Ecto neural progenitor cell (in vitro differentiated cells): ENCODE measurements at places on chromosomes 6 and 20.
A peak's percentile ranks its signal among the peaks of the same experiment; 100 is the strongest.

- no peak for DNase-seq
These were observed 47.8 kb downstream of the TFEB start for GRCh38 chr6:41687501-41688175.

- no peak for DNase-seq
These were observed 47.4 kb upstream of the KIF13A start for GRCh38 chr6:18034798-18035202.

DNA sequence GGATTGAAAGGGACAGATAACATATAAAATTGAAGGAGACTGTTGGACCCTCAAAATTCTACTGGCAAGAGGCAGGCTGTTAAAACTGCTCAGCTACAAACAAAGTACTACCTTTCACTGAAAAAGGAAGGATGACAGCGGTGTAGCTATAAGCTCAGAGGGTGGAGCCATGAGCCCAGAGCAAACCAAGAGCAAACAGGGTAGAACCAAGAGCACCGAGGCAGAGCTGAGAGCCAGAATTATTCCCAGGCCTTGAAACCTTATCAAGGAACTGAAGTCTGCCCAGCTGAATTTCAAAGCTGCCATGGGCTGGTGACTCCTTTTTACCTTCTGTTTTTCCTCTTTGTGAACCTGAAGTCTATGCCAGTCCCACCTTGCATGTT, 74.7 kb upstream of the SLC4A11 start:
- no peak for DNase-seq

DNA sequence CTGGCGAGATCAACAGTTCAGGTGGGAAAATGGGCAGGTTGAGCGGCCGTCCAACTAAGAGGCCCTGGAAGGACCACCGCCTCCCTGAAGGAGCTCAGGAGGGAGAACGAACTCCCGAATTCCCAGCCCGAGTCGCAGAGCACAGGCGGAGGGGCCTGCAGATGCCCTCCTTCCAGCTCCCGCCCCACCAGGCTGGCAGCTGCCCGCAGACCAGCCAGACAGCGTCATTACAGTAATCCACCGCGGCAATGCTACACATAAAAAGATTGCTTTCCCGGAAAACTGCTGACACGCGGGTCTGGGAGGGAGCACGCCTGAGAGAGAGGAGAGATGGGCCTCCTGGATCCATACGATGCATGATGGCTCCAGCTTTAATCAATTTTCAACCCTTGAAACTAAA, 30.5 kb upstream of the SLCO4A1 start:
- no peak for DNase-seq

DNA sequence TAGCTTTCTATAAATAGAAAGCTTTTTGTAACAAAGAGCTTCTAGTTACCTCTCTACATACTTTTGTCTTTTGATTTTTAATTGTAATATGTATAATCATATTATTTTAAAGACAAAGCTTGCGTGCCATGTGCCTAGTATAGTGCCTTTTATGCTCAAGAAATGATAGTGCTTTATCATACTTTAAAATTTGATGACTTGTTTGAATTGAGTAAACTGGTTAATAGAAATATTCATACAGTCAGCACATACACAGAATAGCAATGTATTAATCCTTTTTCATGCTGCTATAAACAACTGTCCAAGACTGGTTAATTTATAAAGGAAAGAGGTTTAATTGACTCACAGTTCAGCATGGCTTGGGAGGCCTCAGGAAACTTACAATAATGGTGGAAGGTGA, 313.0 kb downstream of the FRK start:
- no peak for DNase-seq

- DNase-seq = no peak
These were observed 49.4 kb downstream of the TMC2 start for GRCh38 chr20:2585811-2586210.

GRCh38 chr20:49993301-49993751, 10.5 kb downstream of the SNAI1 start:
- no peak for DNase-seq

DNA sequence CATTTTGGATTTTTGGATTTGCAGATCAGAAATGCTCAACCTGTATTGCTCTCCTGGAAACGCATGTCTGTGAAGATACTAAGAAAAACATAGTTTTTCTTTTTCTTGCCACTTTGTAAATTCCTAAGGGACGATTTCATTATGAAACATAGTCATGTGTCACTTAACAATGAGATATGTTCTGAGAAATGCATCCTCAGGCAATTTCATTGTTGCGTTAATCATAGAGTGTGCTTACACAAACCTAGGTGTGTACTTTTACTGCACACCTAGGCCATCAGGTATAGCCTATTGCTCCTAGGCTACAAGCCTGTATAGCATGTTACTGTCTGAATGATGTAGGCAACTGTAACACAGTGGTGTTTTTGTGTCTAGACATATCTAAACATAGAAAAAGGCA, 13.4 kb upstream of the THEMIS start:
- DNase-seq = no peak

DNA sequence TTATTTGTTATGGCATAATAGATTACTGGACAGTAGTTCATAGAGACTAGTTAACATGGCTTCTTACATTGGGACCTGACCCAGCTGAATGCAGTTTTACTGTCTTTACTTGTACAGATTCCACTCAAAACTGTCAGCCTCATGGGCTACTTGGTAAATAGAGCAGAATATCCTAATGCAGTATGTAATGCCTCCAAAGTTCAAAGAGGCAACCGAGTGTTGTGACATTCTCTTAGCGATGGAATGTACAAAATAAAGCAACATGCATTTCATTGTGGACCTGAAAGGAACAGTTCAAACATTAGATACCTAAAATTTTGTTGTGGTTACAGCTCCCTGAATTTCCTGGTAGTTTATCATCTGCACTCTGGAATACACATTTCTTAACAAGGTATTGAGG, 29.1 kb upstream of the RGS17 start:
- DNase-seq = no peak

DNA sequence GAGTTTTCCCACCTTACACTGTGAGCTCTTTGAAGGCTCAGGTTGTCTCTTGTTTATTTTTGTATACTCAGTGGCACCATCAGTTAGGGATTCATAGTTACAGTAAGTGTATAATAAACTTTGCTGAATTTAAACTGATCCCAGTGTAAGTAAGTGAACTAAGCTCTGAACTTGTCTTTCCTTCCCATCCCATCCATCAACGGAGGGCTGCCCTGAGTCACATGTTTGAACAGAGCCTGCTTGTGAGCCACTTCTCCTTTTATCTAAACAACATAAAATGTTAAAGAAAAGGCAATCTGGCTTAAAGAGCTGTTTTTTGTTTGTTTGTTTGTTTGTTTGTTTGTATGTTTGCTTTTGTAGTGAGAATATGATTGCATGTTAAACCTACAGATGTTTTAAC, 185.7 kb upstream of the MARCKS start:
- no peak for DNase-seq

DNA sequence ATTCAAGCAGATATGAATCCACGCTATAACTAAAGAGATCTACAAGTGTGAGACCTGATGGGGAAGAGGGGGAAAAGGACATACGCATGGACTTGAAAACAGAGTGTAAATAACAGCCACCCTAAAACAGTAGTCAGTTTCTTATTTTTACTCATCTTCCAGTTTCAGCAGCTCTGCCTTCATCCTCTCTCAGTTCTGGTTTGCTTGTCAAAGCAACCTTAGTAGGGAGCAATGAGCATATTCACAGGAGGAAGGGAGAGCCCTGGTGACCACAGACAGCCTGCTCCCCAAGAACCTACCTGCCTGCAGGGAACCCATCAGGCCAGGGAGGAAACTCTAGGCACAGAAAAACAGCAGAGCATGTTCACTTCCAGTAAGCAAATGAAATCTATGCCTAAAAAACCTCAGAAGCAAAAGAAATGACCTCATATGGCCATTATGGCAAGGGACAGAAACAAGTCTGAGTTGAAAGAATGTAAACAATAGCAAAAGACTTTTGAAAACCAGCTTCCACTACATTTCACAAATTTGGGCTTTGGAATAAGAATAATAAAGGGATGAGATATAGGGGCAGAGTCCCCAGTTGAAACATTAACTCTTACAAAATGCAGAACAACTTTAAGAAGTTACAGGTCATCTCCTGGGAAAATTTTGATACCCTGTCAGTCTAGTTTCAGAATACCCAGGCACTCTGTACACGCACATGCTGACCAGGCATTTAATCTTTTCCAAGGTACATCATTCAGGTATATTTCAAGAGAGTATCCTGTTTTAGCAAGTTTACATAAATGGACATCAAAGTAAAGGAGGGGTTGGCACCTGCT, 120.8 kb upstream of the BCLAF1 start:
- DNase-seq = no peak

GRCh38 chr6:138692058-138692977, 81.3 kb upstream of the CCDC28A start:
- peak; percentile 83 for DNase-seq

GRCh38 chr6:168195712-168196111, 116.7 kb upstream of the FRMD1 start:
- no peak for DNase-seq

GRCh38 chr20:20528861-20529260, 161.0 kb downstream of the INSM1 start:
- no peak for DNase-seq

DNA sequence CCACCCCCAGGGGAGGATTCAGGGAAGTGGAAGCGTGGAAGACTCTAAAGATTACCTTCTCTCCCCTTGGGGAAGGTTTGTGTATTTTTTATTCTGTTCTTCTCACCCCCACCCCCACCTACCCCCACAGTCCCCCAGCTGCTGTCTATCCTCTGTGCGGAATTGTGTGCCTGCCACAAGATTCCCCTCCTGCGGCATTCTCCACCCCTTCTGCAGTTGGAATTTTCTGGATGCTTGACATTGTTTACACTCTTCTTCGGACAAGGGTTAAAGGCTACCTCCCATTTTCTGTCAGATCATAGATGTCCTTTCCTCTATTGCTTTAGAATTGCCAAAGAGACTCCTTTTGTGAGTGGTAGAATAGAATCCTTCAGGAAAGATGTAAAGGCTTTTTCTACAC, 60.4 kb upstream of the EDN3 start:
- DNase-seq = no peak

DNA sequence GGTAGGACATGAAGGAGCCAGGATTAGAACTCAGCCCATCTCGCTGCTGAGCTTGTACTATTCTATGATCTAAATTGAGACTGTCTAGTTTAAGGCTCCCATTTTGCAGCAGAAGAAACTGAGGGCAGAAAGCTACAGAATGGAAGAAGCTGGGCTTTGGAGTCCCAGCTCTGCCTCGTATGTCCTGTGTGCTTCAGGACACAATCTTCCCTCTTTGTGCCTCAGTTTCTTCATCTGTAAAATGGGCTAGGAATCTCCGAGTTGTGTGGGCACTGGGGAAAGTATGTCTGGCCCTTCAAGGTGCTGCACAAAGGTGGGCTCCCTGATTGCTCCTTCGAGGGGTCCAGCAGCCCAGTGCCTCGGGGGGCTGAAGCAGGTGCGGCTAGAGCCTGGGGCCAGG, 20.7 kb downstream of the NOL4L start:
- no peak for DNase-seq

DNA sequence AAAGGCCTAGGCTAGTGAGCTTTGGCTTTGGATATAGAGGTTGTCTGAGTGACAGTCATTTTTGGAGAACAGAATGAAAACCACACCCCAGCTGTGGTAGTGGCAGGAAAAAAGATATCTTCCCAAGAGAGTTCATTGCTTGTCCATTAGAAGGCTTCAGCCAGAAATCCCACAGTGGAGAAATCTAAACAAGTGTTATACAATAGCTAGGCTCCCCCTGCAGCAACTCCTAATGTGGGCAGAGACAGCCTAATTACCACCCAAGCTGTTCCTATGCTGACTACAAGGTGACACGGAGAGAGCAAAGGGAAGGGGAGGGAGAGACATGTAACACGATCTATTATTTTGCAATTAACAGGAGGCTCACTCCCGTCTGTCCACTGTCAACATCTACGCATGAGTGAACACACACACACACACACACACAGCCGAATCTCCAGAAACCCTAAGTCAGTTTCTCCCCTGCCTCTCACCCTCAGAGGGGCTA, 147.5 kb upstream of the TCF21 start:
- DNase-seq = peak; percentile 47

DNA sequence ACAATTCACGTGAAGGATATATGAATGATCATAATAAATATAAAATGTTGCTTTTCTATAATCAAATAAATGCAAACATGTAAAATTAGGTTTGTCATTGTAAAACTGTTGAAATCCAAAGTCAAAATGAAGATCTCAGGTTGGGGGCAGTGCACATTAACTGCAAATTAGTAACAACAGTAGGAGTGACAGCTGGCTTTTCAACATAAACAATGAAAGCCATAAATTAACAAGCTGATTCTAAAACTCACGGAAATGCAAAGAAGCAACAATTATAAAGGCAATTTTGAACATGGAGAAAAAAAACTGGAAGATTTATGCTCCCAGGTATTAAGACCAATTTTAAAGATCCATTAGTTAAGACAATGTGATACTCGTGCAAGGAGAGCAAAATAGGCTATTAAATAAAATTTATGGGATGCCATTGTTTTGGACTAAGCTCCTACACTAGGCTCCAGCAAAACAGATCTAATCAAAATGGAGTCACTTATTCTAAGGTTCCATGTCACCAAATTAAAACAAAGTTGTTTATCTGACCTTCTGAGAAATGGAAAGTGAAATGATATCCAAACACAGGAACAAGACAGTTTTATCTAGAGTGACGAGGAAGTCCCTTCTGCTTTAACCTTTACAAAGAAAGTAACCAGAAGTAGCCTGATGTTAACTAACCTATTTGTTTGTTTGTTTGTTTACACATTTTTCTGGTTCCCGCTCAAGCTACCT, 770.8 kb downstream of the EPHA7 start:
- DNase-seq = no peak

DNA sequence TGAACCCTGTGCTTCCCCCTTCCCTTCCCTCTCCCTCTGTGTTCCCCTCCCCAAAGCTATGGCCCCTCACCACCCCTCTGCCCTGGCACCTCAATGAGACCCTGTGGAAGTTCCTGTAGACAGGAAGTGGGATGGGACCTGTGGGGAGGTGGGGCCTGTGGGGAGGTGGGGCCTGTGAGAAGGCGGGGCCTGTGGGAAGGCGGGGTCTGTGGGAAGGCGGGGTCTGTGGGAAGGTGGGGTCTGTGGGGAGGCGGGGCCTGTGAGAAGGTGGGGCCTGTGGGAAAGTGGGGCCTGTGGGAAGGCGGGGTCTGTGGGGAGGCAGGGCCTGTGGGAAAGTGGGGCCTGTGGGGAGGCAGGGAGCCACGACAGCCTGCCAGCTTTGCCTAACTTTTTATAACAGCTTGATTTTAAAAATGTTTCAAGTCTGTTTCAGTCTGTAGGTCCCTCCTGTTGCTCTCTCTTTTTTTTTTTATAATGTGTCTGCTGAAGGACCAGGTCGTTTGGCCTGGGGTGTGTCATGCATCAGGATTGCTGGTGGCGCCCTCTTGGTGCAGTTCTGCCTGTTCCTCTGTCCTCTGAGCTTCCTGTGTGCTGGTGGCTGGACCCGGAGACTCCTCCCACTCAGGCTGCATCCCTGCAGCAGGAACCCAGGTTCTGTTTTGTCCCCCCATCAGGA, 70.5 kb upstream of the SLCO4A1 start:
- no peak for DNase-seq

GRCh38 chr20:44248410-44248759, 1.3 kb downstream of the GDAP1L1 start:
- DNase-seq = no peak

DNA sequence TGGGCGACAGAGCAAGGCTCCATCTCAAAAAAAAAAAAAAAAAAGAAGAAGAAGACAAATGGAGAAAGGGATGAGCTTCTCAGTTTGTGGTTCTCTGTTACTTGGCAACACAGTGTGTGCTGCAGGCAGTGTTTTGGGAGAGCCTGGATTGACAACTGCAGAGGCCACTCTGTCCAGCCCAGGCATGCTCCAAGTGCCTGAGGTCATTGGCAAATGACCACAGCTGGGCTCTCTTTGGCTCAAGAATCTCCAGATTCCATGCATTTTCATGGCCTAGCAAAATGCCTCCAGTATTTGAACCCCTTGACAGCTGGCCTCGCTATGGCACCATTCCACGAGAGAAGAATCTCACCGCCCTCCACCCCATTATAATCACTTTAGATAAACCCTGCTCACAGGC, 126.2 kb downstream of the ANKRD60 start:
- peak; percentile 47 for DNase-seq
